CD4-positive, alpha-beta T cell (primary cell): ENCODE measurements at places on chromosomes 12 and 14. TPM values are rescaled to one million over a fixed set of nuclear protein-coding genes. Genes with fewer than 3 reads are reported as not detected.

The AMHR2 gene
- not detected for total RNA-seq

The CHGA gene
- total RNA-seq: not detected

The AQP6 gene
- total RNA-seq: not detected

DNA sequence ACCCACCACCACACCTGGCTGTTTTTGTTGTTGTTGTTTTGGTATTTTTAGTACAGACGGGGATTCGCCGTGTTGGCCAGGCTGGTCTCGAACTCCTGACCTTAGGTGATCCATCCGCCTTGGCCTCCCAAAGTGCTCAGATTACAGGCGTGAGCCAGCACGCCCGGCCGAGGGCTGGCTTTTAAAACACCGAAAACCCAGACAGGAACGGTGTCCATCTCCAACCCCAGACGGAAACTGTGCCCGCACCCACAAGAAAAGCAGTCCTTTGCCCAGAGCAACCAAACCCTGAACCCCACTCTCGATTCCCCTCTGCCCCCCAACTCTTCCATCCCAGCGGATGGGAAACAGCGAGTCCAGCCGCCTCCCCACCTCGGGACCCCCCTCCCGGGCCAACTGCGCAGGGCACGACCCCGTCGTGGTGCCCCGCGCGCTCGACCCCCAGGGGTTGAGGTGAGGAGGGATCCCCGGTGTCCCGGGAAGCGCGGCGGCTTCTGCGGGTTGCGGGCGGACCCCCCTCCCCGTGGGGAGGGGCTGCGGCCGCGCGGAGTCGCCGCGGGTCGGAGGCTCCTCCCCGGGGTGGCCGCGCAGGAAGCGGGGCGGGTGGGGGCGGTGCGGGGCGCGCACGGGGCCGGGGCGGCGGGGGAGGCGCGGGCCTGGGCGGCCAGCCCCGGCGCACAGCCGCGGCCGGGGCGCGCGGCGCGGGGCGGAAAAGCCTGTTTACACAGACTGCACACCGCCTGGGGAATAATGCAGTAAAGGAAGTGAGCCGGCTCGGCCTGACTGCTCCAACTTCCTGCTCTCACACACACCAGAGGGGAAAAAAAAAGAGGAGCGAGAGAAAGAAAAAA, at the start of gene ELK3:
Gene ELK3 (plus strand): TSS at position 651 of the 851 bp plus-strand sequence.
- DNase-seq: peak; percentile 73
